ENCODE measurements at places on chromosomes 3 and 15. TPM values are rescaled to one million over a fixed set of nuclear protein-coding genes. Genes with fewer than 3 reads are reported as not detected.

GRCh38 chr15:55549305-55549704 lies 38.8 kb downstream of the PYGO1 start:
- DNase-seq, result no peak

DNA sequence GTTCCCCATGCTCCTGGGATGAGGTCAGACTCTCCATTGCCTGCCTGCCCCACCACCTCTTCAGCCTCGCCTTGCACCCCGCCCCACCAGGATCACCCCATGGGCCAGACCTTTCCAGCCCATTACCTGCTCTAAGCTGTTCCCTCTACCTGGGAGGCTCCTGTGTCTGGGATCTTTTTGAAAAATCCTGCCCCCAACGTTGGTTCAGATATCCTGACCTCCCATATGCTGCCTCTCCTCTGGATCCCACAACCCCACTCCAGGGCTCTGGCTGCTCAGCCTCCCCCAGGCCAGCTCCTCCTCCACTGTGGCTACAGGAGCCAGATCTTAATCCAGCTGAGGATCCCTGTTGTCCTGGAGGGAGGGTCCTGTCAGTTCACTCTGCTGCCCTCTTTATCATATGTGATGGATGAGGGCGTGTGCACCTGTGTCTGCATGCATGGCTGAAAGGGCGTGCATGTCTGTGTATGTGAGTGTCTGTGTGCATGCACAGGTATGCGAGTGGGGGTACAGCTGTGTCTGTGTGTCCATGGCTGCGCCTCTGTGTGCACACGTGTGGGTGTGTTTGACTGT lies 21.7 kb upstream of the ALAS1 start:
- no peak for DNase-seq

GRCh38 chr15:47603026-47603425 lies 114.3 kb upstream of the SEMA6D start:
- no peak for DNase-seq

GRCh38 chr15:54082836-54083492 lies 104.7 kb downstream of the UNC13C start:
- peak; percentile 20 for DNase-seq

GRCh38 chr3:155093261-155093660 lies 13.1 kb downstream of the MME start:
- no peak for DNase-seq

DNA sequence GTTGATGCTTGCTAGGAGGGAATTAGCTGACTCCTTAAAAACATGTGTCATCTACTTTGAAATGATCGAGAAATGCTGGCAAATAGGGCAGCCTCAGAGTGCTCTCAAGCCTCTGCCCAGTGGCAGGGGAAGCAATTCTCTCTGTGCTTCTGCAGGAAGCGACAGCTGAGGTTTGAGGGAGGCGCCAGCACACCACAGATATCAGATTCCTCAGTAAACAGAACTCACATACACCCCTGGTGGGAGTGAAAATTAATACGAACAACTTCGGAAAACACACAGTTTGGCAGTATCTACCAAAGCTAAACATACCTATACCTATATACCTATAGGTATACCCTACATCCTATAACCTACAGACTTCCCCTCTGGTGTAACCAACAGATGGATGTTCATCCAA lies 61.3 kb downstream of the NSMCE3 start:
- peak; percentile 23 for DNase-seq

DNA sequence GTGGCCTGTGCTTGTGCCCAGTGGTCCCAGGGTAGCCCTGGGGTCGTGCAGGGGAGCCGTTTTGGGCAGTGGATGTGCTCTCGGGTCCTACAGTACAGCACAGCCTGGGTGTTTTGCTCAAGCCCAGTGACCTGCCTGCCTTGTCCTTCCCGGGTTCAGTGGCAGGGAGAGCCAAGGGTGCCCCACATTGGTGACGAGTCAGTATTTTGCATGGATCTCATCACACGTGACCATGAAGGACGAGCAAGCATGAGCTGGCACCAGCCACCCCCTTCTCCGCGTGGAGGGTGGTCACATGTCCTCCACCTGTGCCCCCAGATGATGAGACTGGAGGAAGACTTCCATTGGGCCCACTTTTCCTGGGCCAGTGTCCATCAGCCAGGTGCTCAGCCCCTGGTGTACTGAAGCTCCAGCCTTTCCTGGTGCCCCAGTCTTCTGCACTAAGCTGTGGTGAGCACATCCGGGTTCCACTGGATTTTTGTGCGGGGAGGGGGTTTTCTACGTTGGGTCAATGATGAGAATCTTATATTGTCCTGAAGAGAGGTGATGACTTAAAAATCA lies 197.5 kb downstream of the UBE3A start:
- peak; percentile 6 for DNase-seq

GRCh38 chr15:85793641-85794597 lies 806 bp downstream of the KLHL25 start:
- DNase-seq, result peak; percentile 59

The FANCD2OS gene
- total RNA-seq, result not detected

The KLHL40 gene
- not detected for total RNA-seq

The GABRB3 gene
- total RNA-seq, result not detected

The NEIL1 gene
- 112 TPM for total RNA-seq

The WWTR1 gene
- total RNA-seq, result 0.73 TPM

The SCAANT1 gene
- not detected for total RNA-seq

The TMC3 gene
- total RNA-seq, result not detected

Data from natural killer cell (primary cell).